ENCODE measurements at places on chromosomes 3 and 15. TPM values are rescaled to one million over a fixed set of nuclear protein-coding genes. Genes with fewer than 3 reads are reported as not detected.

The CPNE4 gene
- total RNA-seq = 41.0 TPM

The MEX3B gene
- 4.0 TPM for total RNA-seq

The LOXL1 gene
- 15.9 TPM for total RNA-seq

DNA sequence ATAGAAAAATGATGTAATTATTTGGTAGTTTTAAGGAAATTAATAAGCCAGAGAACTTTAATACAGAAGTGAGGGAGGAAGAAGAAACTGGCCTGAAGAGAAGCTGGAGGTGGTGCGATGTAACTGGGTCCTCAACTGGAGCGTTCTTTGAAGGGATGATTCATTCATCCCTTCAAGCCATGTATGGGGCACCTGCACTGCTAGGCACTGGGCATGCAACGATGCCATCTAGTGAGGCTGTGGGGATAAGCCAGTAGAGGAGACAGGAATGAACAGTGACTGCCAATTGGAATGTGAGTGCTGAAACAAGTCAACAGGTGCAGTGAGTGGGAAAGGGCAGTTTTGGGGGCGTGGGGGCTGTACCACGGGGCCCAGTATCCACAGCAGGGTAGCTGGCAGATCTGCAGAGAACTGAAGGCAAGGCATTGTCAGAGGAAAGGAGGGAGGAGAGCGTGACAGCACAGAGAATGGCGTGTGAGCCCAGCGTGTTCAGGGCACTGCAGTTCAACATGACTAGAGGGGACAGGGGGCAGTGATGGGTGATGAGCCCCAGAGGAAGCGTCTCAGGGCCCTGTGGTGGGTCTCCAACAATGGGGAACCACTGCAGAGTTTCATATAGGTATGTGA, 3.8 kb upstream of the KIF23 start:
- no peak for DNase-seq
